Bronchial smooth muscle cell (primary cell): ENCODE measurements at places on chromosomes 1 and 21. TPM values are rescaled to one million over a fixed set of nuclear protein-coding genes. Genes with fewer than 3 reads are reported as not detected.

DNAI4 gene
- total RNA-seq, result 8.4 and 10.8 TPM in 2 replicates

TMEM240 gene
- total RNA-seq, result 3.7 and 5.4 TPM in 2 replicates

CSRP1 gene
- 253 and 433 TPM in 2 replicates for total RNA-seq

ADIPOR1 gene
- total RNA-seq, result 59.9 and 93.7 TPM in 2 replicates

PADI2 gene
- total RNA-seq, result 0.09 TPM in 1 of 2 replicates, not detected in the other

AMY1A gene
- total RNA-seq, result not detected in 2 replicates

ATP1A2 gene
- 0.16 and 0.60 TPM in 2 replicates for total RNA-seq

LEPR gene
- total RNA-seq, result 12.5 and 16.7 TPM in 2 replicates

DSTYK gene
- 24.5 and 25.8 TPM in 2 replicates for total RNA-seq

KIAA0040 gene
- total RNA-seq, result under 0.01 TPM in 2 replicates

NOTCH2 gene
- total RNA-seq, result 73.4 and 125 TPM in 2 replicates

FAM72D gene
- 0.09 and 0.47 TPM in 2 replicates for total RNA-seq

RNF186 gene
- total RNA-seq, result not detected in 2 replicates

FBLIM1 gene
- 10.7 and 11.8 TPM in 2 replicates for total RNA-seq

KRTAP11-1 gene
- total RNA-seq, result not detected in 2 replicates

RRAGC gene
- 19.3 and 26.8 TPM in 2 replicates for total RNA-seq

DISP3 gene
- total RNA-seq, result not detected in 2 replicates

TYW3 gene
- 16.9 and 19.4 TPM in 2 replicates for total RNA-seq

ABCG1 gene
- total RNA-seq, result 5.7 and 10.0 TPM in 2 replicates

GBP6 gene
- total RNA-seq, result 0.17 TPM in 1 of 2 replicates, not detected in the other

CATSPER4 gene
- total RNA-seq, result not detected in 2 replicates

KPNA6 gene
- 20.2 and 24.3 TPM in 2 replicates for total RNA-seq

C1orf94 gene
- total RNA-seq, result not detected in 2 replicates

HSPB7 gene
- 0.47 and 2.9 TPM in 2 replicates for total RNA-seq

CFHR2 gene
- total RNA-seq, result not detected in 2 replicates

HCN3 gene
- total RNA-seq, result 0.95 and 3.2 TPM in 2 replicates

SGIP1 gene
- total RNA-seq, result 20.3 and 55.6 TPM in 2 replicates

HNRNPCL4 gene
- not detected in 2 replicates for total RNA-seq

TRAF3IP3 gene
- not detected in 2 replicates for total RNA-seq

CALML6 gene
- 0.60 and 0.63 TPM in 2 replicates for total RNA-seq

CASQ1 gene
- not detected in 2 replicates for total RNA-seq

HSPA13 gene
- 16.7 and 27.9 TPM in 2 replicates for total RNA-seq

PLPPR4 gene
- 0.17 and 1.1 TPM in 2 replicates for total RNA-seq

CD247 gene
- total RNA-seq, result not detected in 2 replicates

KCNK1 gene
- total RNA-seq, result 6.2 and 7.6 TPM in 2 replicates

ZNF593OS gene
- not detected in 2 replicates for total RNA-seq

KRTAP19-8 gene
- total RNA-seq, result not detected in 2 replicates

FAM151A gene
- not detected in 2 replicates for total RNA-seq
